ENCODE measurements at places on chromosomes 5 and 9. TPM values are rescaled to one million over a fixed set of nuclear protein-coding genes. Genes with fewer than 3 reads are reported as not detected.

- peak; percentile 86 for DNase-seq
These were observed 759.5 kb downstream of the TAF11L14 start for GRCh38 chr5:18393565-18394442.

GRCh38 chr5:174425271-174425963, 299.0 kb upstream of the MSX2 start:
- DNase-seq = no peak

DNA sequence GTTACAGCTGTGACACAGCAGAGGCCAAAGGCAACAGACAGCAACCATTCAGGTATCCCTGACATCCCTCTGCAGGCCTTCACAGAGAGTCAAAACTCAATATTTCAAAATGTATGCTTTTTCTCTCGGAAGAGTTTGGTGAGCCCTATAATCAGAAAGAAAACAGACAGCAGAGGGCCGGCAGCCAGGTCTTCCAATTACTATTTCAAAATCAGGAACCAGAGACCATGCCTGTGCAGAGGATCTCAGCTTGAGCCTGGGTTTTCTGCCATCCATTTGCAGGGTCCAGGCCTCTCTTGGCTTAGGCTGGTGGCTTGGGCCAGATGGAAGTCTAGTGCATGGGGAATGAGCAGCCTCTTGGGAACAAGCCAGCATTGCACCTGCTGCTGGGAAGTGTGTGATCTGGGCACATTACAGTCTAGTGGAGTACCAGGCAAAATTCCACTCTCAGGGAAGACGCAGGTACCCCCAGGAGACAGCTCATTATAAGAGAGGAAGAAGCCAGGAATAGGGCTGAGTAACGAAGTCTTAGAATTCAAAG, 231.3 kb downstream of the ENC1 start:
- DNase-seq = no peak

DNA sequence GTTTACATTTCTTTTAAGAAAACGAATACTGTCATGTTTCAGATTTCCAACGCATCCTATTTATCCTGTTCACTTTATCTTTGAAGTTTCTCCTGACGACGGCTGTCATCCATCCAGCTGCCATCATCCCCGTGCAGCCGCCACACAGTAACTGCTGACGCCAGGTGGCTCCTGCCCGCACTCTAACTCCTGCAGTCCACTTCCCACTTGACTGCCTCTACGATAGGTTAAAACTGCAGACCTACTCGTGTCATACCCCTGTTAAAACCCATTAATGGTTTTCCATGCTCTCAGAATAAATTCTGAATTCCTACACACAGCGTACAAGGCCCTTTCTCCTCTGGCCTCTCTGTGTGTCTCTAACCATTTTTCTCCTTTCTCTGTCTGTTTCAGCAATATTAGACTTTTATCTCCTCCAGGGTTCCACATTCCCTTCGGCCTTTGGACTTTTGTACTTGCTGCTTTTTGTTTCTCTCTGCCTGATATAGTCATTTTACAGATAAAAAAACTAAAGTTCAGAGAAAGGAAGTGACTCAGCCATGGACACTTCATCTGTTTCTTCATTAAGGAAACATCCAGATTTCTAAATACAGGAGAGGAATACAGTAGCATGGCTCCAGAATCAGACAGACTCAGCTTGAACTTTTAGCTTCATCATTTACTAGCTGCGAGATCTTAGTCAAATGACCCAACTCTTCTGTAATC, 84.9 kb downstream of the ADAMTS12 start:
- DNase-seq = no peak

GRCh38 chr9:83339435-83339834, 198.8 kb downstream of the FRMD3 start:
- no peak for DNase-seq

DNA sequence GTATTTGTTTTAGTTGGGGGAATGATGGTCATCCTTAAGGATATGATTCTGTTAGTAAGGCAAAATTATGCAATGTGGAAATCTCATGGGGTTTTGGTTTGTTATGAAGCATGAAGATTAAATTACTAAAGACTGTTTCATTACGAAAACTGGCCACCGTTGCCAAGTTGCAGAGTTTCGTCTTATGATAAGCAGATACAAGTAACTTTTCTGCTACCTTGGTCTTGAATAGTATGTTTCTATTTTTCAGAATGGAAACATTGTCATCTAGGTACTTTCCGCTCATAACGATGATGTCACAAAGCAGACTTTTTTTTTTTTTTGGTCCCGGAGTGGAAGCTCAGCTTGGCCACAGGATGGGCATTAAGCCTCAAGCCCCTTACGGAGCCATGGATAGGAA, 4.2 kb downstream of the CCNI2 start:
- no peak for DNase-seq

DNA sequence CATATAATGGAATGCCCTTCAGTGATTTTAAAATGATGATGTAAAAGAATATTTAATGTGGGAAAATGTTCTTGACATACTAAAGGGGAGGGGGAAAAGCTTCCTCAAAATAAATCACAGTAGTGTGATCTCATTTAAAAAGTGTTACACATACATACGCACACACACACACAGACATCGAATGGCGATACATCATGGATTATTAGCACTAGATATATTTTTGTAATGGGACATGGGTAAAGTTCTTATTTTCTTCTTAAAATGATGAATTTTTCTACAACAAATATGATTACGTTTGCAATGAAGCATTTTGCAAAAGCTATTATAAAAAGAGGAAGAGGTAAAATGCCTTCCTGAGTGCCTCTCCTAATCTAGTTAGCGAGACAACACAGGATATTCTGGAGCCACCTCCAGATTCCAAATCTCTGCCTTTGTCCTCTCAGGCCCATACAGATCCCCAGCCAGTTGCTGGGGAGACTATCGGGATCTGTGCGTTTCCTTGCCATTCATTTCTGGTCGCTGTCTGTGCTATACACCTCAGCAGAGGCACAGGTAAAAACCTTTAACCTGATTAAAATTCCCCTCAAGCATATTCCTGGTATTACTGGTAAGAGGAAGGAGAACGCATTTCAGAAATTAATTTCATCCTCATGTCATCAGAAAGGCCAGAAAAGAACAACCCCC, 69.6 kb downstream of the SLC28A3 start:
- DNase-seq = no peak

The HNRNPK gene
- 614 TPM for total RNA-seq

The SPATA31C1 gene
- not detected for total RNA-seq

The LIX1 gene
- 0.46 TPM for total RNA-seq

The ST8SIA4 gene
- total RNA-seq = 30.3 TPM

The FBXL7 gene
- 63.8 TPM for total RNA-seq

The ASPN gene
- not detected for total RNA-seq

The SCGB3A2 gene
- 1.4 TPM for total RNA-seq

The ESM1 gene
- 8.2 TPM for total RNA-seq
